ENCODE measurements at places on chromosomes 7 and 10. TPM values are rescaled to one million over a fixed set of nuclear protein-coding genes. Genes with fewer than 3 reads are reported as not detected.

- no peak overlapping the region for H3K27ac ChIP-seq
- H3K27me3 ChIP-seq = no peaks in the 10 kb centered on the region
- H3K36me3 ChIP-seq = no peaks in the 10 kb centered on the region
Measured at GRCh38 chr10:60914690-60915141, 29.3 kb downstream of the RHOBTB1 start.

DNA sequence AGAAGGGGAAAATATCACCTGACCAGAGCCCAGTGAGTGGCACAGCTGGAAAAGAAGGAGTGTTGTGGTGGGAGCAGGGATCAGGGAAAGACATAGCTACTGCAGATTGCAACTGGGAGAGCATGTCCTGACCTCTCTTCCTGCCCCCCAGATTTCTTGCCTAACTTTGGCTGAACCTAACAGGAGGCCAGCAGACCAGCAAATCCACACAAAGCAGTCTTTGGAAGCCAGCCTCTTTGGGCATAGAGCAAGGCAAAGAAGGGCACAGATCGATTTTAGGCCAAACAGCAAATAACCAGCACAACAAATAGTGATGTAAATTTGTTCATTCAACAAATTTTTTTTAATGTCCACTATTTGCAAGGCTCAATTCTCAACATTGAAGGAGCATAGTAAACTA, 433.2 kb upstream of the GHITM start:
- DNase-seq = no peak
- H3K27ac ChIP-seq = no peak overlapping the region
- no peaks in the 10 kb centered on the region for H3K27me3 ChIP-seq
- no peaks in the 10 kb centered on the region for H3K36me3 ChIP-seq
- H3K4me1 ChIP-seq = no peaks in the 10 kb centered on the region
- no peak overlapping the region for H3K4me3 ChIP-seq

GRCh38 chr7:116786791-116787443, 75.5 kb upstream of the CAPZA2 start:
- H3K4me3 ChIP-seq = no peak overlapping the region
- no peaks in the 10 kb centered on the region for H3K27me3 ChIP-seq
- H3K4me1 ChIP-seq = peaks cover 19% of the 10 kb centered on the region

GRCh38 chr7:47406801-47407129, 175.1 kb downstream of the TNS3 start:
- H3K36me3 ChIP-seq = 0 out of 2 replicates have a peak, but pooled peaks cover 6% of the 10 kb centered on the region
- DNase-seq = no peak
- H3K27me3 ChIP-seq = no peaks in the 10 kb centered on the region
- H3K27ac ChIP-seq = no peak overlapping the region

DNA sequence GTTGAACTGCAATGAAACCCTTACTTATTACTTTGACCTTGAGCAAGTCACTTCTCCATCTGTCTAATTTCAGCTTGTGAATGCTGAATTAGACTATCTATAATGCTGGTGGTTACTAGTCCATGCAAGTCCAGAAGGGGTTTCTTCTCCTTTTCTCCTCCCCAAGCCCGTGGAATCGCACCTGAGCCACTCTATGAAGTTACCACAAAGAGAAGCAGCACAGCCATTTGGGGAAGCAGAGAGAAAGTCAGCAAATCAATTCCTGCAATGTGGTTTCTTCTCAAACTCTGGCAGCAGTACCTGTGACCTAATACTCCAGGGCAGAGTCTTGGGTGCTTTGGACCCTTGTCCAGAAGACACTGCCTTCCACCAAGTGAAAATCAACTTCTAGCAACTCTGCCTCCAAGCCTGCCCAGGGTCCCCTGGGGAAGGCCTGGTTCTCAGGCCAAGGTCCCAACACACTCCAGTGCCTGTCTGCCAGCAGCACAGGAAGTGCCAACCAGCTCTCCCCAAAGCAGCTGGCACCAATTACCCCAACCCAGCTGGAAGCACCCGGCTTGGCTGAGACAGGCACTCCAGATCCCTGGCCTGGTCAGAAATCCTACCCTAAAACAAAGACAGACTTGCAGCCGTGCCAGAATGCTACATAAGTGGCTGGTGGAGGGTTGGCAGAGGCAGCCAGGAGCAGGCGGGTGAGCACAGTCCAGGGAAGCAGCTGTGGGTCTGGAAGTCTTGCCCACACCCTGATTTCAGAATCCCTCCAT, 200.3 kb downstream of the LSM5 start:
- no peaks in the 10 kb centered on the region for H3K27me3 ChIP-seq
- peaks cover 16% of the 10 kb centered on the region for H3K4me1 ChIP-seq
- DNase-seq = no peak
- H3K27ac ChIP-seq = no peak overlapping the region
- H3K4me3 ChIP-seq = no peak overlapping the region

GRCh38 chr10:31621733-31622132, 302.7 kb downstream of the ZEB1 start:
- no peak overlapping the region for H3K27ac ChIP-seq
- H3K4me3 ChIP-seq = no peak overlapping the region
- H3K4me1 ChIP-seq = no peaks in the 10 kb centered on the region
- DNase-seq = no peak
- H3K36me3 ChIP-seq = 0 out of 2 replicates have a peak, but pooled peaks cover 6% of the 10 kb centered on the region

The CDK14 gene
- total RNA-seq = 24.0 TPM

Data from GM23338 (cell line).